ENCODE measurements at places on chromosomes 1 and 21.

- DNase-seq: no peak
Measured at GRCh38 chr1:214538496-214538895, 12.9 kb downstream of the PTPN14 start.

DNA sequence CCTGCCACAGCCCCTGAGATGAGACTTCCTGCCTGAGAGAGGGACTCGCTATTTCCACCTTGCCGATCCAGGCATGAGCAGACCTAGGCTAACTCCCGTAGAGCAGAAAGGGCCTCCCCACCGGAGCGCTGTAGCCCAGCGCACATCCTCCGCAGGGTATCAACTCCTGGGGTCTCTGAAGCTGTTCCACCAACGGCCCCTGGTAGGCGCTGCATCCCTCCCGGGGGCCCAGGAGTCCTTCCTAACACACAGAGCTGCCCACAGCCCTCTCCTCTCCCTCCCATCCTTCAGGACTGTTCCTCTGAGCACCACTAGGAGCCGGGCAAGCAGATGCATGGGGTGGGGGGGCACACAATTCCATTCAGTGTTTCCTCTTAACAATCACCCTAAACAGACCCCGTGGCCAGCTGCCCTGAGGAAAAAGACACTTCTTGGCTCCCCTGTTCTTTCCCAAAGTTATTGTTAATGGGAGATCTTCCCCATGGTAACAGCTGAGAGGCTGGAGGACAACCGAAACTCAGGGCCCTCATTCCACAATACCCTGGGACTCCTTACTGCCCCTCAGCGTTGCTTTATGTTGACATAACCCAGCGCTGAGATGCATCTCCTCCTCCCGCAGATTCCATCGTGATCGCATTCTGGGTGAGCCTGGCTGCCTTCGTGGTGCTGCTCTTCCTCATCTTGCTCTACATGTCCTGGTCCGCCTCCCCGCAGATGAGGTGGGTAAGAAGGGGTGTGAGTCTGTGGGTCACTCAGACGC is 7.5 kb downstream of the MRAP start:
- DNase-seq: no peak

- no peak for DNase-seq
Measured at GRCh38 chr1:234300096-234300495, 73.2 kb upstream of the COA6 start.

- DNase-seq: no peak
Measured at GRCh38 chr1:6690186-6690585, 11.4 kb downstream of the DNAJC11 start.

GRCh38 chr1:77825131-77825709 is 45.8 kb downstream of the MIGA1 start:
- no peak for DNase-seq

GRCh38 chr1:199448646-199449045 is 578.9 kb upstream of the NR5A2 start:
- DNase-seq: no peak

DNA sequence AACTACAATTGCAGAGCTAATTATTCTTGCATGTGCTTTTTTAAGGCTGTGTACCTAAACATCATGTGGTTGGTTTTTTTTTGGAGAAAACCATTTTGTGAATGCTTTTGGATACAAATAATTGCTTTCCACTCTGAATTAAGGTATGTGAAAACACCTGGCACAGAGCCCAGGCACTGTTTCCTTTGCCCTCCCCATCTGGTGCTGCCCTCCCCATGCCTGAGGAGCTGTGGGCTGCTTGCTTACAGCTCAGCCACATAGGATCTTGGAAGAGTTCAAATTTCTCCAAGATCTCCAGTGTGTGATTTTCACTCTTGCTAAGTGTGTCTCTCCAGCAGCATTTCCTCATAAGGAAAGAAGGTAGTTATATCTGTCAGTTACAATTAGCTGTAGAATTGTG is 27.8 kb downstream of the DNM3 start:
- peak; percentile 50 for DNase-seq

DNA sequence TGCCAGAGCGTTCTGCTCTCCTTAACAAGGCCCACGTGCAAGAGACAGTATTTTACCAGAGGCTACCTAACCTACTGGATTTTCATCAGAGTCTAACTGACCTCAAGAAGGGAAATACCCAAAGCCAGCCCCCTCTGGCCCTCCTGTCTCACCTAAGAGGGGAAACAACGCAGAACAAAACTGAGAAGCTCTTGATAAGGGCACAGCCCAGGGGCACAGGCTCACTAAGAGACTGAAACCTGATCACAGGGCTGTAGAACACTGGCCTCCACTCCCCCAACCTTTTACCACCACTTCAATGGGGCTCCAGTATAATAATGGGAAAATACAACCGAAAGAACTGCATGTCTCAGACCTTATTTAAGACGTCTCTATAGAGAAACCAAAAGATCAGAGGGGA is 449.5 kb upstream of the CAMK1G start:
- no peak for DNase-seq

DNA sequence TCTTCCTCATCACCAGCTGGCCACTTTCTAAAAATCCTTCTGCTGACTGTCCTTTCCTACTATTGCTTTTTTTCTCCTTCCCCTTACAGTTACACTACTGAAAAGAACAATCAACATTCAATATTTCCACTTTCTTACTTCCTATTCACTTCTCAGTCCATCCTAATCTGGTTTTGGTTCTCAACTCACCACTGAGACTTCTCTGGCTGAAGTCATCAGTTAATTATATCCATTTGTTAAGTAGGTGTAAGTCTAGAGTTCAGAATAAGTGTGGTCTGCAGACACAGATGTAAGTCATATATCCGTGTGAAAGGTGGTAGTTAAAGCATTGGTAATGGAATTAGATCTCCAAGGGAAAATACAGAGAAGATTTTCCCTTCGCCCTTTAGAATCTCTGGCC is 21.4 kb downstream of the PEA15 start:
- no peak for DNase-seq

- DNase-seq: no peak
Measured at GRCh38 chr1:72286401-72286800, 4.1 kb upstream of the NEGR1 start.

DNA sequence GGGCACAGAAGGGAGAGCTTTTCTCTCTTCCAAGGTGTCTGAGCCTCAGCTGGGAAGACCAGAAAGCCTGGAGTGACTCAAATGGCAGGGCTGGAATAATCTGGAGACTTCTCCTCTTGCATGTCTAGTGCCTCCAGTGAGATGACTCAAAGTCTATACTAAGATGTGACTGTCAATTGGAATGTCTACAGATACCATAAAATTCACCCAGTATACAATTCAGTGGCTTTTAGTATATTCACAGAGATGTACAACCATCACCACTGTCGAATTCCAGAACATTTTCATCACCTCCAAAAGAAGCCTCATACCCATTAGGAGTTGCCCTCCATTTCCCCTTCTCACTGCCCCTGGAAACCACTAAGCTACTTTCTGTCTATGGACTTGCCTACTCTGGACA is 47.9 kb upstream of the CNN3 start:
- no peak for DNase-seq

DNA sequence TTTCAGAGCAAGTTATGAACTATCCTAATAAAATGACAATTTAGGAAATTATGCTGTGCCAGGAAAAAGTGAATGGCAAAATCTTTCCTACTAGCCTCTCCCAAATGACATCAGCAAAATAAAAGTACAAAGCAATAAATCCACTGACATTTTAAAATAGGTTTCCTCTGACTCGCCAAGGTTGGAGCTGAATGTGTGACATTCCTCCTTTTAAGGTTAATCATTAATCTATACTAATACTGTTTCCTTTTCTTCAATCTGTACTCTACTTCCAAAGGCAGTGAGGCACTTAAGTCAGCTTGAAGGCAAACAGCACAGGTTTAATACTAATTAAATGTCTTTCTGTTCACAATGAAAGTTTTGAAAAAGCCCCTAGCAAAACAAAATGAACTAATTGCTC is 15.7 kb downstream of the RNF19B start:
- no peak for DNase-seq

DNA sequence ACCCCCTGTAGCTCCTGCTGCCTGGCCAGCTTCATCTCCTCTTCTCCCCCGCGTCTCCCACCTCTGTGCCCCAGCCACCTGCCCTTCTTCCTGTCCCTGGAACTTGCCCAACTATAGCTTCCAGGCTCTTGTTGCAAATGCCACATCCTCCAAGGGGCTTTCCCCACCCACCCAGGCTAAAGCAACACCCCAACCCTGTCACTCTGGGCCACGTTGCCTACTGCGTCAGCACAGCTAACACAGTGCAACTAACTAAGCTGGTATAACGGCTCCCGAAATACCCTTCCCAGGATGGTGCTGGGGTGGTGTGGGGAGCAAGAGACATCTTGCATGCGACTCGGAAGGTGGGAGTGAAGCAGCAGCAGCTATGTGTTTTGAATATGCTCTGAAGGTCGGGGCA is 19.7 kb downstream of the CAMK2N1 start:
- DNase-seq: no peak

GRCh38 chr1:7538849-7539768 is 232.0 kb upstream of the VAMP3 start:
- DNase-seq: no peak

GRCh38 chr1:153968000-153968363 is 280 bp downstream of the CREB3L4 start:
- DNase-seq: peak; percentile 49

- peak; percentile 78 for DNase-seq
Measured at GRCh38 chr1:90187323-90187585, 192.3 kb downstream of the ZNF326 start.

DNA sequence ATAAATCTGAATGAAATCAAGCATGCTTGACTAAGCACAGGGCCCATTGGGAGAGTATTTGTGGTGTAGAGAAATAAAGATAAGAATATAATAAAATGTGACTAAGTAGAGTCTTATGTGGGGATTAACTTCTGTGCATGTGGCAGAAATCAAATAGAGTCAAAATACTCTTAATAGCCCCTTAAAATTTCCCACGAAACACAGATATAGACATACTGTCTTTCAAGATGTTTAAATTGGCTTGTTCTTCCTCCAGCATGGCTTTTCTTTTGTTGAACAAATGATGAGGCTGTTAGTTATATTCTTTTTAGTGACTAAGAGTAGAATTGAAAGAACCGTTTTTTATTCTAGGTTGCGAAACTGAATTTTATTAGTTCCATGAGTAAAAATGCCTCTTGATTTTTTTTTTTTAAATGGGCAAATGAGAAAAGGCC is 112.3 kb downstream of the RPS6KC1 start:
- no peak for DNase-seq

Measured in cerebellum (tissue), 4 donors.